ENCODE measurements at places on chromosomes 3 and 15.

DNA sequence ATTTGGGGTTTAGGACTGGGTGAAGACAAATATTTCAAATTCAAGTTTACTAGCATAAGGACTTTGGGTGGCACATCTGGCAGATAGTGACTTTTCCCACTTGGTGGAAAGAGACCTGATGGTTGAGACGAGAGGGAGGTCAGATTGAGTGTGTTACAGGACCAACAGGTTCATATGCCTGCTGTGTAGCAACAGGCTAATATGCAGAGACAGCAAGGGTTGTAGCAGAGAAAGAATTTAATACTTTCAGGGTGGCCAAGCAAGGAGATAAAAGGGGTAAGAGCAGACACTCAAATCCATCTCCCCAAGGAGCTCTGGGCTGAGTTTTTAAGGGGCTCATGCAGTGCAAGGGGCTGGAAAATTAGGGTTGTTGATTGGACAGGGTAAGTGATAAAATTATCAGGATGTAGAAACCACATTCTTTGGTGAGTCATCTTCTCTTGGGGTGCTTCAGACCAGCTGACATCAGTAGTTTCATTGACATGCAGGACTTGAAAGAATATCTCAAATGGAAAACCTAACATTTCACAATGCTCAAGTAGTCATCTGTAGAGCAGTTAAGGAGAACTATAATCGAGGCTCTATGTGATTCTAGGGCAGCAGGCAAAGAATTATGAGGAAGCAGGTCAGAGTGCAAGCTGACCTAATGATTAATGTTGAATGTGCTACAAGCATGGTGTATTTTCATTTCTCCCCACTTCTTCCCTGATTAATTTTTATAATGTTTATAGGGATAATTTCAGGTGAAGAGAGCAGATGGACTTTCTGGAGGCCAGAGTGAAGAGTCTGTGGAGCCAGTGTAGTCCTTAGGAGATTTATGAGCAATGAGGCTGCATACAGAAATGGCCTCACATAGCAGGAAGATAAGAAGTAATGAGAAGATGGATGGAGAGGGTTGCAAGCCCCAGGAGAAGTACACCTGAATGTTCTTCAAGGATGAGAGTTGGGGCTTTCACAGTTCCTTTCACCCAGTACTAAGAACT, 13.7 kb downstream of the FOXB1 start:
- no peak for DNase-seq

- no peak for DNase-seq
These were observed 148.4 kb downstream of the B3GALNT1 start for GRCh38 chr3:160956785-160957184.

DNA sequence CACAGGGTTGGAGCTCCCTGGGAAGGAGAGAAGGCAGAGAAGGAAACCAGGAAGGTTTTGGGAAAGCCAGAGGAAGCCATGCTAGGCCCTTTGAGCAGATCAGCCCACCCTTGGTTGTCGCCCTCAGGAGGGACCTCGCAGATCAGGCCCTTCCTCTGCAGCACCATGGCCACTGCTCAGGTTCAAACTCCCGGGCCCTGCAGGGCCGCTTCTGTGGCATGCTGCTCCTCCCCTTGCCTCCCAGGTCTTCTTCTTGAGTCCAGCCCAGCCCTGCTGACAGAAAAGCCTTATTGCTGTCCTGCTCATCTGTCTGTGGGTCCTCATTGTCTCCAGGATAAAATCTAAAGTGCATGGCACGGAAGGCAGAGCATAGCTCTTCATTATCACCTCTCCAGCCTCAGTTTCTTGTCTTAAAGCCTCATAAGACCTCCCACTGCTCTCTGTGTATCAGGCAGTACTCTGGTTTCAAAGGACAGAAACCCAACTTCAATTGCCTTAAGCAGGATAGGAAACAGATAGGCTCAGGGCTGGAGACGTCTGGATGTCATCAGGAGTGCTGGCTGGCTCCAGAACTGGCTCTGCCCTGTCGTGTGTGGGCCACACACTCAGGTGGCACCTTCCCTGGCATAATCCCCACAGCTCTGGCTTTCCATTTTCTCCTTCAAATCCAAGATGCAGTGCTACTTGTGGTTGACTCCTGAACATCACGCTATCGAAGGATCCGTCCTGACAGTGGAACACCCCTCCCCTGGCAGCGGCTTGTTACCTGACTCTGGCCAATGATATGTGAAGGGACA, 118.5 kb downstream of the EEFSEC start:
- DNase-seq = no peak

DNA sequence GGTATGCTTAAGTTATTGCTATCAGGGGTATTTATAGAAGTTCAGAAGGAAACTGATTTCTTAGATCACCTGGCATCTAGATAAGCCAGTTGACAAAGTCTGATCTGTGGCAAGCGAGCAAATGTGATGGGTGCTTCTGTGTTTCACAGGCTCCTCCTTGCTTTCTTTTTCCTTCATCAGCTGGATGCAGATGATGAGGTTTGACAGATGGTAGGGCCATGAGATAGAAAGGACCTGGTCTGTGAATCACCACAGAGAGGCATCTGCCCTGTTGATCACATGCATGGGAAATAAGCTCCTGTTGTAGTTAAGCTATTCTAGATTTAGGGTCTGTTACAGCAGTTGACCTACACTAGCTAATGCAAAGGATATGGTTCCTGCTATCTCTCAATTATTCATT, 372.0 kb downstream of the NEK10 start:
- DNase-seq = no peak

- no peak for DNase-seq
These were observed 17.3 kb upstream of the ATP10A start for GRCh38 chr15:25880411-25880810.

- DNase-seq = peak; percentile 35
These were observed 16.6 kb upstream of the SEC13 start for GRCh38 chr3:10337323-10338163.

GRCh38 chr3:194537732-194538247, 51.0 kb upstream of the ATP13A3 start:
- peak; percentile 66 for DNase-seq

DNA sequence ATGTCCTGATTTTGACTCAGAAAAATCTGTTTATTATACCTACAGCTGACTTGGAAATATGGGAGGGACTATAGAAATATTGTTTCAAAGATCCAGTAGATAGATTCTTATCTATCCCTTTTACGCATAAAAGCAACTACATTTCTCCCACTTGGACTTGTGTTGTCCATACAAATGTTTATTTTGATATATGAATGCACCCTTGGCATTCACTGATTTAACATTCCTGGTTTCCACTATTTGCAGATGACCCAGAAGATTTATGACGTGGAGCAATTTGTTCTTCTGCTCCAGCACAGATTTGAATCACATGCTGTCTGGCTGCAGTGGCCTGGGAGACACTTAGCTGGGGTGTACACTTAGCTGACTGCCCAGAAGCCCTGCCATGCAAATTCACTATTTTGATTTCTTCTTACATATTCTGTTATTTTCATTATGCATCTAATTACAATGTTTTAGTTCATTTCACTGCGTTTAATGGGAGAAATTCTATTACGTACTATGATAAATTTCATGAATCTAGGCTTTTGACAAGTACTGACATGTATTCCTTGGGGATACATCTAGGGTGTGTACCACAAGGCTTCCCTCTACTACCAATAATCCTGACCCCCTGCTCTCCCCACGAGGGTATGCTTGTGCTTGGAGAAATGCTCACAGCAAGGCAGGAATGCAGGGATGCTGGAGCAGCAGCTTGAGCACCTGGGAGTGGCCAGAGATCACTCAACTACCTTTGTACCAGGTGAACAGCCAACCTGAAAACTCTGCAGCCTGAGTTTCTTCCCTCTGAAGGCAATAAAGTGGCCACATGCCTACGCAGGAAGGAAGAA, 223.6 kb upstream of the TBL1XR1 start:
- no peak for DNase-seq

GRCh38 chr3:46960081-46960701, 16.4 kb downstream of the CCDC12 start:
- no peak for DNase-seq

DNA sequence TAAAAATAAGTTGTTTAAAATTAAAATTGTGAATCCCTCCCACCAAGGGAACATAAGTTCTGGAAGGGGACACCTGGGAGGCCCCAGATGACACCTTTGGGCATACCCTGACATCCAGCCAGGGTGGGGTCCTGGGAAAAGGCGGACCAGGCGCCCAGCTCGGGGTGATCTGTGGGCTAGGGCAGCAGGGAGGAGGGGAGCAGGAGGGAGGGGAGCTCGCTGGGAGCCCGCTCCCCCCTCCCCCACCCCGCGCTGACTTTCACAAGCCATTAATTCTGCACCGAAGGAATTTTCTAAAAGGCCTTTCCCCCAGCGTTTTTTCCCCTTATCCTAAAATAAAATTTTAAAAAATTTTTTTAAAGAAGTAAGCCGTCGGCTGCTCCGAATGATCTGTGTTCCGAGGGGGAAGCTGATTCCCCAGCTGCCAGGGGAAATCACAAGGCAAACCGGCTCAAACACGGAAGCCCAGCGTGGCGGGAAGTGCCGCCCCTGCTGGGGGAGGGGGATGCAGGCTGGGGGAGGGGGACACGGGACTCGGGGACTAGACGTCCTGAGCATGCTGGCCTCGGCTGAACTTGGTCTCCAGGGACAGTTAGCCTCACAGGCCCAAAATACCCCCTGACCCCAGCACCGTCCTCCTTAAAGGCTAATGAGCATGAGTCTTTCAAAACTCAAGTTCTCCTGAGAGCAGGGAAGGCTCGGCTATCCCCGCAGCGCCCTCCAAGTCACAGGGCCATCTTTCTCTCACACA, 13.9 kb downstream of the PLXND1 start:
- peak; percentile 38 for DNase-seq

DNA sequence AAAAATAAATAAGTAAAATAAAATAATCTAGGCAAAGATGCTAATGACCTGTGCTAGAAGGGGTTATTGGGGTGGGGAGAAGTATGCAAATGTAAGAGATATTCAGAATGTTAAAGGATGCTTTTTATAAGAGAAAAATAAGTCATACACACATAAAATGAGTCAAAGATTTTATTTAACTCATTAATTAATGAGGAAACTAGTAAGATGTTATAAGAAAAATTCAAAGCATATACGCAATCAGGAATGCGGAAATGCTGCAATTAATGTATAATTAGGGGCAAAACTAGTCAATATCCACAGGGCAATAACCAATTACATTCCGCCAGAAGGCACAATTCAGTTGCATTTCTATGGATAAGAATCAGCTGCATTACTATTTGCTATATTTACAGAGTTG, 30.1 kb downstream of the MAP3K13 start:
- DNase-seq = no peak

GRCh38 chr3:33355611-33356010, 78.4 kb downstream of the FBXL2 start:
- no peak for DNase-seq

All from DMS79 treated with DMSO at 0.1 percent for 48 hours (cell line).